PC-9 (cell line): ENCODE measurements at places on chromosomes 5 and 9. TPM values are rescaled to one million over a fixed set of nuclear protein-coding genes. Genes with fewer than 3 reads are reported as not detected.

The PHF24 gene
- not detected in 2 replicates for total RNA-seq

The PGM5 gene
- not detected in 2 replicates for total RNA-seq

DNA sequence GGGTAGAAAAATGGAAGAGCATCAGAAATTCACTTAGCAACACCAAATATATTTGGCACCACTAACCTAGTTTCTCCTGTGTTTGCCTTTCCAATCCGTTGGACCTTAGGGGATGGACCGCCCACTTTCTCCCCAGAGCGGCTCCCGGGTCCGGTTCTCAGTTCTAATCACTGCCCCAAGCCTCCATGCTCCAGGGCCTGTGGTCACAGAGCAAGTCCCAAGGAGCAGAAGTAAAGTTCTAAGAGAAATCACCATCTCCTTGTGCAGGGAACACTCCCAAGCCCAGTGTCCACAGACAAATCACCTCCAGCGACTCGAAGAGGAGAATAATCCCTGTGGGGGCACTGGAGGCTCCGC lies 728 bp upstream of the SLC1A1 start:
- DNase-seq = no peak

DNA sequence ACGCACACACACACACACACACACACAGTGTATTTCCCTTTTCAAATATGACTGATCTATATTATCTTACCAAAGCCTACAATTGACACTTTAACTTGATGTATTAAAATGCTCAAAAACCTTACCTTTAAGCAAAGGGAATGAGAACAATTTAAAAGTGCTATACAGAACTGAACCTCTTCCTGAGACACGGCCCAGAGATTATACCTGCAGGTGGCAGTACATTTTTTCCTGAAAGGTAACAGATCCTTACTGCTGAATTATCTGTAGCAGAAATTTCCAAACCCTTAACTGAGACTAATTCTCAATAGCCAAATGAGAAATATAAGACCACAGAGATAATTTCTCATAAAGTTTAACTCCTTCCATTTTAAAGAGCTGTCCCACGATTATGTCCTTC lies 91.1 kb downstream of the MYO10 start:
- no peak for DNase-seq

GRCh38 chr5:56800186-56800585 lies 15.2 kb upstream of the MAP3K1 start:
- DNase-seq = no peak

- peak; percentile 47 for DNase-seq
These were observed at the start of gene PCDHB2 for GRCh38 chr5:141094481-141095262. Gene PCDHB2, plus strand, starts transcription at chr5:141094615. Its CDS starts 176 bp downstream, at chr5:141094791.

The TOPORS gene
- 8.0 and 11.1 TPM in 2 replicates for total RNA-seq

- DNase-seq = no peak
These were observed 23.6 kb downstream of the MARCHF3 start for GRCh38 chr5:127006744-127007143.

DNA sequence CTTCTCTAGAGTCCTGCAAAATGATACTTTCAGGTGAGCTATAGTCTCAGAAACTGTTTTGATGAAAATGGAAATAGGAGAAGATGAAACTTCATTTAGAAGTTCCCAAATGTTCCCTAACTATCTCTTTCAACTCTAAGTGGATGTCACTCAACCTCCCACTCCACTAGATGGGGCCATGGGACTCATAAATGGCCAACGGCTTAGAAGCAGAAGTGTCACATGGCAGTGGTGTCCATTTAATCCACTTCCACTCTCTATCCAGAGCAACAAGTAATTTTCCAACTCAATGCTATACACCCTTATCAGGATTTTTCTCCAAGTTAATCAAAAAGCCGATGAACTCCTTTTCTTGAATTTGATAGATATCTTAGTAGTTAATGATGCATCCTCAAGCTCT lies 295.7 kb downstream of the EDIL3 start:
- no peak for DNase-seq

DNA sequence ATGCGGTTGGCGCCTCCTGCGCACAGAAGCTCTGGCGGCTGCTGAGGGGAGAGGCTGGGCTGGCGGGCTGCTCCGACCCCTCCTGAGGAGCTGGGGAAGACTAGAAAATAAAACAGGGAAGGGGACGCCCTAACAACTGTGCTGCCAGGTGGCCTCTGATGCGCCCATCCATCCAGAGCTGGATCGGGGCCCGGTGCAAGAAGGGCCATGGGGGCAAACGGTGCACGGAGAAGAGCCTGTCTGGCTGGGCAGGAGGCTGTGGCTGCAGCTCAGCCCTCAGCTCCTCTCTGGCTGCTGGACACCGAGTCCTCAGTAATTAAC lies 21.0 kb upstream of the MRNIP start:
- DNase-seq = no peak

The TRIM7 gene
- 9.2 and 10.4 TPM in 2 replicates for total RNA-seq

The PCDHAC1 gene
- total RNA-seq = 0.88 and 0.90 TPM in 2 replicates

DNA sequence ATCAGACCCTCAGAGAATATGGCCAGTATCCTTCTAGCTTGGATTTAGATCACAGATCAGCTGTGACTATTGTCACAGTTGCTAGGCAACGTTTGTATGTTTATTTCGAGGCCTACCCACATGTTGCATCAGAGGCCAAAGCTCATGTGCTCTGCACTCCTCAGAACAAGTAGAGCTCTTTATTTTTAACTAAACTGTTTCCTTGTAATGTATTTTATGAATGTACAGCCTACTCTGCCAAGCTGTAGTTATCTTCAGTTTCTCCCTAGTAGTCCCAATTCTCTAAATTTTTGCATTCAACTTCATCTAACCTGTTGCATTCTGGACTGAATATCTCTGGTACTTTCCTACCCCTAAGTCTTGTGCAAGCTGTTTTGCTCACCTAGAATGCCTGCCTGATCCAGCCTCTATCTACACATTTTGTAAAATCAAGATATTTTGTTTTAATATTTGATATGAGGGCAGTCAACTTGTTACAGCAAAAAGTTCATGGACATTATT lies 52.8 kb downstream of the CAST start:
- peak; percentile 48 for DNase-seq

- no peak for DNase-seq
These were observed 33.7 kb downstream of the DNAH5 start for GRCh38 chr5:13910637-13911288.

- DNase-seq = no peak
These were observed 2.7 kb upstream of the MYMK start for GRCh38 chr9:133527444-133527920.

DNA sequence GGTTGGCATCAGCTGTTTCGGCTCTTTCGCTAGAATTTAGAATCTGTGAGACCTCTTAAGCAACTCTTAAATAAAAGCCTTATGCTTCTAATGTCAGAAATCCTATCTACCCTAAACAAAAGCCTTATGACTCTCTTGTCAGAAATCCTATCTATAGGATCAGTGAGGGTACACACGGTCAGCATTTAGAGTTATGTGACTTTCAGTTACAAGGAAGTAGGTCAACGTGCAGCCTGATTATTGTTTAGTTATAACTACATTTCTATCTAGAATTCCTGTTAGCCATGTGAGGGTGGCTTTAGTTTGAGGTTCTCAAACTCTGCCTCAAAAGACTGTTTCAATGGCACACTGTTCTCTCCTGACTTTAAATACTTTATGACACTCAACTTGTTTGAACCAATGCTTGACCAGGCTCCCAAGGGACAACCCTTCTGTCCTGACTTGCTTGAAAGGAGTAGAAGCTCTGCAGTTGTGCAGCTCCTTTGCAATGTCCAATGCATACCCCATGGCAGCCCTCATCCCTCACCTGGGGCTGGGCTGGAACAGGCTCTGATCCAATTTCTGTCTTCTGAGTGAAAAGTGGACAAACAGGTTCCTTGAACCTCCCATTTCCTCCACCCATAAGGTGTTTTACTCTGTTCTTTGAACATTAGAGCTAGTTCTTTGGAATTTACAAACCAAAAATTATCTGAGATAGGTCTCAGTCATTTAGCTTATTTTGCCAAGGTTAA lies 251.6 kb upstream of the PIK3R1 start:
- no peak for DNase-seq

The RLN2 gene
- 1.2 and 2.9 TPM in 2 replicates for total RNA-seq

GRCh38 chr5:143506836-143507552 lies 103.5 kb upstream of the NR3C1 start:
- DNase-seq = peak; percentile 93

DNA sequence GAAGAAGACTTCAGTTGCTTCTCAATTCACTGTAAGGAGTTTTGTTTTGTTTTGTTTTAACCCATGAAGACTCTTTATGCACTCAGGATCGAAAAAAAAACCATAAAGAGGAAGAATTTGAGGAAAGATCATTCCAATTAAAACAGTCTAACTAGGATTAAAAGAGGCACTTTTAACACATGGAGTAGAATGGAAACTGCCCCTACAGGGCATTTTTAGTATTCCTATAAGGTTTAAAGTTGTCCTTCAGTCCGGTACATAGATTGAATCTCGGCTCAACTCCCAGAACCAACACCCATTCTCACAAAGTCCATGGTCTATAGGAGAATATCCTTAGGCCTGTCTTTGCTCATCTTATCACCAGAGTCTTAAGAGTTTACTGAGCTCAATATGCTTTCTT lies 469.6 kb downstream of the DTWD2 start:
- DNase-seq = no peak

- DNase-seq = no peak
These were observed 23.4 kb downstream of the PHF2 start for GRCh38 chr9:93599571-93600403.

The ADAMTS13 gene
- total RNA-seq = 7.1 and 11.1 TPM in 2 replicates

DNA sequence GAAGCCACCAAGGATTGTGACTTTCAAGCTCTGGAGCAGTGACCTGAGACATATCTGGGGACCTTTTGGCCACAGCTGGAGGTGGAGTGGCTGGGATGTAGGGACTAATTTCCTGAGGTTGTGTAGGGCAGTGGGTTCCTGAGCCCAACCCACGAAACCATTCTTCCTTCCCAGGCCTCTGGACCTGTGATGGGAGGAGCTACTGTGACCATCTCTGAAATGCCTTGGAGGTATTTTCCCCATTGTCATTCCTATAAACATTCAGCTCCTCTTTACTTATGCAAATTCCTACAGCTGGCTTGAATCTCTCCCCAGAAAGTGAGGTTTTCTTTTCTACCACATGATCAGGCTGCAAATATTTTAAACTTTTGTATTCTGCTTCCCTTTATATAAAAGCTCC lies 172.6 kb downstream of the TUSC1 start:
- no peak for DNase-seq

The TLR4 gene
- 0.28 and 0.55 TPM in 2 replicates for total RNA-seq

The MRPS27 gene
- 71.0 and 73.1 TPM in 2 replicates for total RNA-seq

The WWC1 gene
- total RNA-seq = 79.5 and 97.7 TPM in 2 replicates

- no peak for DNase-seq
These were observed 616.7 kb upstream of the DAB2 start for GRCh38 chr5:40041452-40041851.

The FST gene
- total RNA-seq = 0.63 and 0.65 TPM in 2 replicates

GRCh38 chr5:173472164-173472563 lies 143.9 kb upstream of the STC2 start:
- peak; percentile 87 for DNase-seq

- DNase-seq = no peak
These were observed 2.8 kb downstream of the TICAM2 start for GRCh38 chr5:115599502-115599901.

DNA sequence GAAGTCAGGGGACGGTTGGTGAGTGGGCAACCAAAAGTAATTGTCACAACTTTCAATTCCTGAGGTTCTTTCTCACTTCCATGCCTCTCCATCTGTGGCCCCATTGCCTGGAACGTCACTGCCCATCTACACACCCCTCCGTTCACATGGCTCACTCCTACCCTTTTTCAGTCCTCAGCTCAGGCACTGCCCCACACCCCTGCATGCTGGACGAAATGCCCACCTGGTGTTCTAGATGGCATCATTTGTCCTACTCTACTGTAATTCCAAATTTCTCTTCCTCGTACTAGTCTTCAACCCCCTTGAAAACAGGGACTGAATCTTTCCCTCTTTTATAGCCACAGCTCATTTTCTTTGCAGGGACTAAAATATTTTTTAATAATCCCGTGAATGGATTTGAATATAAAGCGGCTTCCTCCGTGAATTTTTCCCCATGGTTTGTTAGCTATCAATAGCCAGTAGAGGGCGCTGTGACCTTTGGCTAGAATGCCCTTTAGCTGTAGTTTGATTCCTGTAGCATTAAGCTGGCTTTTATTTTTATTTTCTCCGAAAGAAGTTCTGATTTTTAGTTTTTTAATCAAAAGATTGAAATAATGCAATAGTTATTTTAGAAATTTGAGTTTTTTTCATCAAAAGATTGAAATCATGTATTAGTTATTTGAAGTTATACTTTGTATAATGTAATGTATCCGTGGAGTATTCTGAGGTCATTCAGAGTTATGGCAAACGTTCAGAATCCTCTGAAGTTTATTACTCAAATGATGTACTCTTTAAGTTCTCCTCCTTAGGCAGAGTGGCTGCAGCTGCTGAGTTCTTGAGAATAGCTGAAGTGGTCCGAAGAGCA lies 232.1 kb downstream of the SH3GL2 start:
- DNase-seq = peak; percentile 11

GRCh38 chr5:83889971-83890745 lies 169.5 kb upstream of the HAPLN1 start:
- DNase-seq = no peak

- DNase-seq = no peak
These were observed 32.4 kb downstream of the AHRR start for GRCh38 chr5:353612-354580.

GRCh38 chr5:122054266-122054665 lies 23.8 kb downstream of the LOX start:
- no peak for DNase-seq

DNA sequence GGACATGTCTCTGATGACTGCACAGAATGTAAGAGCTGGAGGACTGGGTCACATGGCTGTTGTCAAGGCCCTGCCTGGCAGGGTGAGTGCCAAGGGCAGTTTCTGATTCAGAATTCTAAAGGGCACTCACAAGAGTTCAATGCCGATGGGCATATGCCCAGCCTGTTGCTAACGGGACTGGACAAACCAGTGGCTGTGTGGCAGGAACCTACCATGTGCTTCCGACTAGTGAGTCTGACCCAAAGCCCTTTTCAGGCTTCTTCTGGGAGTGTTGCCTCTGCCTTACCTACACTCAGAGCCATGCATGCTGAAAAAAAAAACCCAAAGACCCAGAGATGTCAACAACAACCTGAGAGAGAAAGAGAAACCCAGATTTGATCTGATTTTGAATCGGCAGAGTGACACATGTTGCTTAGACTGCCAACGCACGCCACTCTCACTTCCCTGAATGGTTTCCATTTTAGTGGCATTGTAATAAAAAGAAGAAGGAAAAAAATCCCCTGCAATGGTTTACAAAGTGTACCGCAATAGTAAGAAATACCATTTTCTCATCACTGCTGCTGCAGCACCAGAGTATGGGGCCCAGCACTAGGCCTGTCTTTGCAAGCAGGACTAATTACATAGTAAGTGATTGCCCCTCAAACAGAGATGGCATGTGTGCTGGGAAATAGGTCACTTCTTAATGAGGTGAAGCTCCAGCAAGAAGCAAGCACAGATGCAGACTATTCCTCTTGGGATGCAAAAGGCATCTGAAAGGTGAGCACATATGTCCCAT lies 194.3 kb downstream of the PALM2AKAP2 start:
- no peak for DNase-seq

The TNC gene
- total RNA-seq = 1.1 and 1.9 TPM in 2 replicates

GRCh38 chr5:181149355-181149754 lies 2.0 kb downstream of the OR2V2 start:
- DNase-seq = peak; percentile 33

- no peak for DNase-seq
These were observed 4.6 kb upstream of the TERT start for GRCh38 chr5:1299511-1299850.

The APBA1 gene
- 0.44 and 1.4 TPM in 2 replicates for total RNA-seq

GRCh38 chr9:19516348-19516747 lies 107.5 kb downstream of the ACER2 start:
- no peak for DNase-seq
